ENCODE measurements at places on chromosomes 3 and 15.
A peak's percentile ranks its signal among the peaks of the same experiment; 100 is the strongest.

DNA sequence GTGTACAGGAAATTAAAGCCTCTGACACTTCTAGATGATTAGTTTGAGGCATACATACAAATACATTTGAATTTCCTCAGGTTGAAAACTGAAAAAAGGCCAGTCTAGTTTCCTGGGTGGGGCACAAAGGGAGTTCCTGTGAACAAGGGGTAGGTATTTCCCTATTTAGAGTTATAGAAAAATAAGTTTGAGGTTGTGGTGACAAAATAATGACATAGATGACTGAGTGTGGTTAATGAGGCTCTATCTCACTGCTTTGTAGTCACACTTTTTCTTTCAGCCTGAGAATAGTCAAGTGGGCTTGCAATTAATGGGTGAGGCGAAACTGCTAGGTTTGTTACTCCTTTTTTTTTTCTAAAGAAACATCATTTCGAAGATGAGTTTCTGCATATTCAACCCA lies 4.3 kb downstream of the SLCO3A1 start:
- no peak for DNase-seq

GRCh38 chr3:4515916-4516579 lies 22.9 kb downstream of the ITPR1 start:
- DNase-seq: no peak

DNA sequence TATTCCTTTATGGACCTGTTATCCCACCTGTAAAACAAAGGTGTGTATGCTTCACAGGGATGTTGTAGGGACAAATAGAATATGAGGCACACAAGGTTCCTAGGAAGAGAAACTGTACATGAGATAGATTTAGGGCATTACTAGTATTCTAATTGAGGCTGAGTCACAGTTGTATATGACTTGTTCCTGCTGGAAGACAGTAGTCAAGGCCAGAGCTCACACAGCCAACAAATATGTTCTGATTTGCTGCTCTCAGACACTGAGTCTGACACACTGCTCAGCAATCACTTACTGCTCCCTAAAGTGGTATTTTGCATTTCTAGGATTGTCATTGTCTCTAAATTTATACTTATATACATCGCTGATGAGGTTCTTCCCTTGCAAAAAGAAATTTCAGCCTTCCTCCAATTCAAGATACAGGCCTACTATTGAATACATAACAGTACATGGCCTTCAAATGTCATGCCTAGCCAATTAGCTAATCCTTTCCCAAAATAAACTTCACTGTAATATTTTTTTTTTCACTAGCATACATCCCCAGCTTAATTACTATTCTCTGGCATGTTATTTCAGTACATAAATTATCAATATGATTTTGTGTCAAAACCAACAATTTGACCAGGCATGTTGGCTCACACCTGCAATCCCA lies 69.8 kb downstream of the TIGIT start:
- DNase-seq: no peak

DNA sequence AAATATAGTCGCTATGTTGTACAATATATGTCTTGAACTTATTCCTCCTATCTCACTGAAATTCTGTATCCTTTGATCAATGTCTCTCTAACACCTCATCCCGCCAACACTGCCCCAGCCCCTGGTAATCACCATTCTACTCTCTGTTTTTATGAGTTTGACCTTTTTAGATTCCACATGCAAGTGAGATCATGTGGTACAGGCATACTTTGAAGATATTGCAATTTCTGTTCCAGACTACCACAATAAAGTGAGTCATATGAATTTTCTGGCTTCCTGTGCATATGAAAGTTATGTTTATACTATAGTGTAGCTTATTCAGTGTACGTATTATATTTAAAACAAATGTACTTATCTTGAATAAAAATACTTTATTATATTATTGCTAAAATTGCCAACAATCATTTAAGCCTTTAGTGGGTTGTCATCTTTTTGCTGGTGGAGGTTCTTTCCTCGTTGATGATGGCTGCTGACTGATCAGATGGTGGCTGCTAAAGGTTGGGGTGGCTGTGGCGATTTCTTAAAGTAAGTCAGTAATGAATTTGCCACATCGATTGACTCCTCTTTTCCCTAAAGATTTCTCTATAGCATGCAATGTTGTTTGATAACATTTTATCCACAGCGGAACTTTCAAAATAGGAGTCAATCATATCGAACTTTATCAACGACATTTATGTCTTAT lies 257.2 kb downstream of the NFKBIZ start:
- DNase-seq: no peak

DNA sequence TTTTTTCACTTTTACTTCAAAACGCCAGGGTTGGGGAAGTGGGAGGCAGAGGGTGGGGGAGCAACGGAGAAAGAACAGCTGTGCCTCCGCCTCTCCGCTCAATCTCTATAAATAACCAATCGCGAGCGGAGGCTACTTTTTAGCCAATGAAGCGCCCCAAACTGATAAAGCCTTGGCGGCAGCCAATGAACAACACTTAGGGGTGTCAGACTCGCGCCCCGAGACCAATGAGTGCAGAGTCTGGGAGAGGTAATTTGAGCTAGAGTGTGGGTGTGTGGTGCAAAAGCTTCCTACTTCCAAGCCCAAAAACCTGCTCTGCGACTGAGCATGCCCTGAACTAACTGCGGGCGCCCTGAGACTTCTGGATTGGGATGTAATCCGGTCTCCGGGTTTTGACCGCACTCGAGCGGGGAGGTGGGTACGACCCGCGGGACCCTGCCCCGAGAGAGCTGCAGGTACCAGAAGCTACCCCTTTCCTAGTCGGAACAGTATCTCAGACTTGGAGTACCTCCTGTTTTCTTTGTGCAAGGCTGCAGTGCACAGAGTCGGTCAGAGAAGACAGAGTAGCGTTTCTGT lies 800 bp upstream of the RAP2B start:
- DNase-seq: peak; percentile 82

DNA sequence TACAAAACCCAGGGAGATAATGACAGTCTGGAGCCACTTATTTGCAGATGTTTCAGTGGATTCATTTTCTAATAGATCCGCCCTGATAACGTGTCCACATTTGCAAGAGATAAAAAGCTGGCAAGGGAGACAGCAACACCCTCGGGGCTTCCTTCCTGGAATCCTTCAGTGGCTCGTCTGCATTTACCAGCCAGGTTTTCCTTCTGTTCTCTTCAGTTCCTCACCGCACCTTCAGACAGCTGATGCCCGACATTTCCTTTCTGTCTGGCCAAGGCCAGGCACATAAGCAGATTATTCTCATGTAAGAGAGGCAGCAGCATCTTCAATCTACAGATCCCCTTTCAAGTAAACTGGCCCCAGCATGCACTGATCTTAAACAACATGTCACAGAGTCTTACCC lies 56.2 kb upstream of the SPATA12 start:
- DNase-seq: no peak

DNA sequence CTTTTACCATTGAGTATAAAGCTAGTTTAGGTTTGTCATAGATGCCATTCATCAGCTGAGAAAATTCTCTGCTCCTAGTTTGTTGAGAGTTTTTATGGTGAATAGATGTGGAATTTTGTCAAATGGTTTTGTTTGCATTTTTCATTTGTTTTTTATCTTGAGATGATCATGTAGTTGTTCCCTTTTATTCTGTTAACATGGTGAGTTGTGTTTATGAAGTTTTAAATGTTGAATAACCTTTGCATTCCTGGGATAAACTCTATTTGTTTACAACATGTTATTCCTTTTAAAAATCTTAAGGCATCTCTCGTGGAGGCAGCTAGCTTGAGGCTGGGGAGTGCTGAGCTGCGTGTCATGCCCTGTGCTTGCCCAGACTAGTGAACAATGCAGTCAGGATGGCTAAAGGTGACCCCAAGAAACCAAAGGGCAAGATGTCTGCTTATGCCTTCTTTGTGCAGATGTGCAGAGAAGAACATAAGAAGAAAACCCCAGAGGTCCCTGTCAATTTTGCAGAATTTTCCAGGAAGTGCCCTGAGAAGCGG lies 48.5 kb downstream of the ANAPC13 start:
- DNase-seq: no peak

Measured in SK-N-DZ (cell line).